Urothelium cell line (cell line): ENCODE measurements at places on chromosomes 7 and 10.

- no peak for DNase-seq
Observed at GRCh38 chr7:91311839-91312238, 47.6 kb downstream of the FZD1 start.

GRCh38 chr7:90698616-90699015 lies 102.5 kb downstream of the CDK14 start:
- no peak for DNase-seq

GRCh38 chr10:84244651-84245270 lies at the start of gene RGR:
RGR (plus strand) TSS chr10:84245053; CDS start chr10:84245091, 38 bp downstream.
- no peak for DNase-seq

- no peak for DNase-seq
Observed at GRCh38 chr10:3213208-3213607, 40.6 kb upstream of the PITRM1 start.

DNA sequence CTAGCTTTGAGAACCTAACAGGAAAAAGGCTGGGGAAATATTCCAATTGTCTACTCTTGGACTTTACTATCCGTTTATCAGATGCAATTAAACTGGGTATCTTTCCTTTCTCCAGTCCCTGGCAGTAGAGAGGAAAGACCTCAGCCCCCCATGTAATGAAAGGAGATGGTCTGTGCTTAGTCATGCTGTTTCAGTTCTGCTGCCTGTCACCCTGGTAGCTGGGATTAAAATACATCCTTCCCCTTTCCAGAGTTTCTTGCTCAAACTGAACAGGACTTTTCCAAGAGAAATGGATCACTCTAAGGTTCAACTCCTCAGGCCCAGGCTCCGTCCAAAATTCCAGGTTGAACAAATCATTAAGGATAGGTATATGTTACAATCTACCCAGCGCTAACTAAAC lies 202.9 kb downstream of the PTEN start:
- no peak for DNase-seq
